ENCODE measurements at places on chromosomes 12 and 14.
A peak's percentile ranks its signal among the peaks of the same experiment; 100 is the strongest.

GRCh38 chr12:40668099-40668529 is 24.1 kb upstream of the CNTN1 start:
- no peak for DNase-seq

- DNase-seq: no peak
Observed at GRCh38 chr12:6476489-6476888, 6.0 kb upstream of the VAMP1 start.

DNA sequence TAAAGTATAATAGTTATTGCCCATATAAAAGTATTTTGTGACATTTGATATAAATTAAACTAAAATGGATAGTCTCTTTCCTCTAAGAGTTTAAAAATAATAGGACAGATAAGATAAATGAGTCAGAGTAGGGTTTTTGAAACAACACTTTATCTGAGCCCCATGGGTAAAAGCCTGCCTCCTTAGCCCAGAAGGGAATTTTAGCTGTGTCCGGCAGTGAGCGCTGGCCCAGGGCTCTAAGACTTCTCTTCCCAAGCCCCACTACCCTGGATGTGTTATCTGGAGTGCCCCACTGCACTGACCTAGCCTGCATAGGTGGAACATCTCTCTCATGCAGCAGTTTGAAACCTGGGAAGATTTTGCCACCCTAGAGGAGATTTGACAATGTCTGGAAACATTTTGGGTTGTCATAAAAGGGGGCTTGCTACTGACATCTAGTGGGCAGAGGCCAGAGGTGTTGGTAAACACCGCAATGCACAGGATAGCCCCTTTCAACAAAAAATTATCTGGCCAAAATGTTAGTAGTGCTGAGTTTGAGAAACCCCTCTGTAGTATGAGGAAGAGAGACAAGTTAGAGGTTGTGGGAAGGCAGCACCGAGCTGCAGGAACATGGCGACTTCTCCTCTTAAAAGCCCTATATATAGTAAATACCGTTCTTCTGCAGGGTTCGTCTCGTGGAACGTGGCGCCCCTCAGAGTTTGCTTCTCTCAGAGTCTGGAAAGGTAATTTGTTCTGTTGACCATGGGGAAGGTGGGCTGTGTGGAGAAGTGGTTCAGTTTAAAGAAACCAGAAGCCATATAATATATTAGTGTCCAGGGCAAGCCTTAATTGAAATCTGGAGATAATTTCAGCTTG is 29.3 kb upstream of the ATF1 start:
- DNase-seq: no peak

GRCh38 chr14:70714055-70714550 is 72.4 kb downstream of the TTC9 start:
- DNase-seq: peak; percentile 17

DNA sequence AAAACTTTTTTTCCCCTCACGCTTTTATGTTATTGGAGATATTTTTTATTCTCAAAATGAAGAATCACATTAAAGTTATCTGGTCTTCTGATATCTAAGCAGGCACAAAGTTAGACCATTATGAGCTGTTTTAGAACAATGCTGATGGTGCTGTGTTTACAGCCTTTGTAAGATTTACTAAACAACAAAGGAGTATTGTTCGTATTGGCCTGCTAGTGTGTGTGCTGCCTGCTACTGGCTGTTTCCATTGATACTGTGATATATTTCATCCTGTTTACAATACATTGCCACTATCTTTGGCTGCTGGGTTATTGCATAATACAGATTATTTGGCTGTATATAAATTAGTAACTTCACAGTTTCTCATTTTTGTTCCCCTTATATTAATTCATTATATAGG is 220.8 kb downstream of the ITPR2 start:
- no peak for DNase-seq

- no peak for DNase-seq
Observed at GRCh38 chr14:79698298-79698711, 513.0 kb downstream of the DIO2 start.

- DNase-seq: no peak
Observed at GRCh38 chr12:130104571-130105106, 57.6 kb upstream of the FZD10 start.

DNA sequence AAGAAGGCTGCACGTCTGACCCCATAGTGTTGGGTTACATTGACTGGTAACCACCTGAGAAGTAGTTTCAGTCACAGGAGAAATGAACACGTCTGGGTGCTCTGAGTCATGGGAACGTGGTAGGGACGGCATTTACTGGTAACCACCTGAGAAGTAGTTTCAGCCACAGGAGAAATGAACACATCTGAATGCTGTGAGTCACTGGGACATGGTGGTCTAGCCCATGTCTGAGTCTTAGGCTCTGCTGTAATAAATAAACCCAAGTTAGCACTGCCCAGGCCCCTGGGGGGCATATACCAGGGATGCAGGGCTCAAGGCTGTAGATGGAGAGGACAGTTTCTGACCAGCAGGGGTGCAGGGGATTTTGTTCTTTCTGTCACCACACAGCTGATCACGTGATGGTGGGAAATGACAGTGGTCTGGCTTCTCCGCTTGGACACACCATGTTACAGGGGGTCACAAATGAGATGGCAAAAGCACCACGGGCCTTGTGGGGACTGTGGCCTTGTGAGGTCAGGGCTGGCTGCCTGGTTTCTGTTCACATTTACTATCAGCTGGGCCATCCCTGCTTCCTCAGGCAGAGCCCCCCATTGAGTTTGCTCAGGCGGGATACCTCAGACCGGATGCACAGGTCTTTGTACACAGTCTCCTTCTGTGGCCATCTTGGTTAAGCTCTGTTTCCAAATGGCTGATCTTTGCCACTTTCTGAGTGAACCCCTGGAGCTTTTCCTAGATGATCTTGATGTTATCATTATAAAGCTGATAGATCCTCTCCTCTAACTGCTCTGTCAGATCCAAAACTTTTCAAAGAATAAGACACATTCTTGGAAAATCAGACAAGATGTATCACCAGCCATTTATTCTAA is 9.8 kb upstream of the C12orf42 start:
- no peak for DNase-seq

- no peak for DNase-seq
Observed at GRCh38 chr12:28954333-28954732, 194.7 kb upstream of the FAR2 start.

DNA sequence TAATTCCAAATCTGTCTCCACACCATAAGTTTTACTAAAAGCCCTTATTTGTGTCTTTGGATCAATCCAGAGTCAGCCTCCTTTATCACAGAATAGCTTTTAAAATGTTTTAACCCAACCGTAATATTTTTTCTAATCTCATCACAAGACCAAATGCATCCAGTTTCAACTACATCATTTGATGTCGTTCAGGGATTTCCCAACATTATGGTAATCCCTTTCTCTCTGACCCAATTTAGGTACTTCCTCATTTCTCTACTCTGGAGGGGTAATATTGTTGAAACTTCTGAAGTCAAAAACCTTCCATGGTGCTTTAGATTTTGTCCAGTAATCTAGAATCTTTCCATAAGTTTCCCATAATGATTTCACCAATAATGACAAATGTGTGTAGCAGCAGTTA is 596.8 kb downstream of the SOX5 start:
- DNase-seq: no peak

- DNase-seq: peak; percentile 71
Observed at GRCh38 chr12:21710958-21711775, 53.5 kb upstream of the LDHB start.

- no peak for DNase-seq
Observed at GRCh38 chr14:36746872-36747271, 85.2 kb downstream of the PAX9 start.

DNA sequence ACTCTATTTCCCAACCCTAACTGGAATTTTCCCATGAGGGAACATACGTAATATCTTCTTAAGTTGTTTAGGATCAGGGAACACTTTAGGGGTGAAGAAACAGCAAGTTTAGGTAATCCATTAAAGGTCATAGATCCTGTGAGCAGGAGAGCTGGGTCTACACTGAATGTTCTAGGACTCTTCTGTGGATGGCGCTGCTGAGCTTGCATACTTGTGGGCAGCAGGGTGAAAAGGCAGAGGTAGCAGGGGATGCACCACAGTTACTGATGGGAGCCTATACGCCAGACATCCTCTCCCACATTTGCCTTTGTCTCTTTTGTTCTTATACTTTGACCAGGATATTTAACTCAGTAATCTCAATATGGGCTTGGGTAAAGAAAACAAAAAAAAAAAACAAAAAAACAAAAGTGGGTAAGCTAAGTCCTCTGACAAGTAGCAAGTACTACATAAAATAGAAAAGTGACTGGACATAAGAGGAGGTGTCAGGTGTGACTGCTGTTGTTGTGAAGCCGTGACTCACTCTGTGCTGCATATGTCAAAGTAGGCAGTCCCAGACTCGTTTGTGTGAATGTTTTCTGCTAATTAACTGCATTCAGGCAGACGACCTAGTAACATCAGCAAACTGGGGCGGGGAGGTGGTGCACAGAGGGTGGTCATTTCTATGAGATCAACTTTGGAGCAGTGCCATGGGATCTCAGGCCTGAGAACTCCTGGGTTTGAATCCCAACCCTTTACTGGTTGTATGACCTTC is 31.6 kb downstream of the NEUROD4 start:
- no peak for DNase-seq

DNA sequence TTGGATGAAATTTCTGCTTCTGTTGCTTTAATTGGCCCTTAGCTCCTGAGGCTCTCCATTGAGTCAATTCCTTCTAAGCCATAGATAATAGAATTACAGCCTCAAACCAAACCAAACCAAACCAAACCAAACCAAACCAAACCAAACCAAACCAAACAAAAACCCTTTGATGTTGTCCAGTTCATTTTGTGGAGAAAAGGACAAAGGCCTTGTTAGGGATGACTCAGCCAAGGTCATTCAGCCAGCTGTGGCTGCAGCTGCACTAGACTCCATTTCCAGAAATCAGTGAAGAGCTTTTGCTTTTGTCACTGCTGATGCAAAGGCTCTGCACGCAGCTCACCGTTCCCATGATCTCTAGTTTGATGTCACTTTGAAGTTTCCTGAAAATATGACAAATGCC is 82.2 kb upstream of the RMST start:
- DNase-seq: no peak

DNA sequence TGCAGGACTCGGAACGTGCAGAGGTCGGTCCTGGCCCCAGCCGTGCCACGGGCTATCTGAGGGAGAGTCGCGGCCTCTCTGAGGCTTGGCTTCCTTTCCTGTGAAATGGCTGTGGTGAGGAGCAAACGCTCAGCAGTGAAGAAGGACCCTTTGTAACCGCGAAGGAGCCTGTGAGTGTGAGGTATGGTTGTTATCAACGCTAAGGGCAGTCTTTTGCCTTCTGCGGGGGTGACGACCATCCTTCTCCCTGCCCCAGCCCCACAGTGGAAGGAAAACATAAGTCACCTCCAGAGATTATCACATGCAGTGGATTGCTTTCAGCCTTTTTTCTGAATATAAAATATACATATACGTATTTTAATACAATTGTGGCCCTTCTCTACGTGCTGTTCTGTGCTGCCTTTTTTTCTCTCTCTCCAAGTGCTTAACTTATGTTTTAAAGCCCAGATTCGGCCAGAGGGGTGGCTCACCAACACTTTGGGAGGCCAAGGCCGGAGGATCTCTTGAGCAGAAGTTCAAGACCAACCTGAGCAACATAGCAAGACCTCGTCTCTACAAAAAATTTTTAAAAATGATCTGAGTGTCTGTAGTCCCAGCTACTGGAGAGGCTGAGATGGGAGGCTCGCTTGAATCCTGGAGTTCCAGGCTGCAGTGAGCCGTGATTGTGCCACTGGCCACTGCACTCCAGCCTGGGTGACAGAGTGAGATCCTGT is 17.4 kb downstream of the TAMALIN start:
- DNase-seq: no peak

GRCh38 chr14:38611928-38612327 is 356.0 kb upstream of the CLEC14A start:
- no peak for DNase-seq

GRCh38 chr12:3667485-3667884 is 85.4 kb downstream of the CRACR2A start:
- DNase-seq: no peak

- no peak for DNase-seq
Observed at GRCh38 chr14:94138251-94138650, 8.8 kb upstream of the IFI27L2 start.
